ENCODE measurements at places on chromosomes 13 and 19. TPM values are rescaled to one million over a fixed set of nuclear protein-coding genes. Genes with fewer than 3 reads are reported as not detected.

Gene OR4F17
- total RNA-seq, result not detected

Gene A1BG
- total RNA-seq, result 3.5 TPM

Gene FUT1
- total RNA-seq, result 6.1 TPM

Gene PSG2
- not detected for total RNA-seq

Gene CYP2S1
- total RNA-seq, result 10.4 TPM

Gene ZNF99
- not detected for total RNA-seq

Gene ZNF700
- total RNA-seq, result 5.9 TPM

Gene BTBD2
- total RNA-seq, result 68.6 TPM

Gene CCDC8
- 0.80 TPM for total RNA-seq

Measured in esophagus mucosa (tissue), 1 donor.